ENCODE measurements at places on chromosomes 1 and 21. TPM values are rescaled to one million over a fixed set of nuclear protein-coding genes. Genes with fewer than 3 reads are reported as not detected.

- DNase-seq: no peak
Measured at GRCh38 chr1:86757272-86757984, 53.1 kb downstream of the SH3GLB1 start.

DNA sequence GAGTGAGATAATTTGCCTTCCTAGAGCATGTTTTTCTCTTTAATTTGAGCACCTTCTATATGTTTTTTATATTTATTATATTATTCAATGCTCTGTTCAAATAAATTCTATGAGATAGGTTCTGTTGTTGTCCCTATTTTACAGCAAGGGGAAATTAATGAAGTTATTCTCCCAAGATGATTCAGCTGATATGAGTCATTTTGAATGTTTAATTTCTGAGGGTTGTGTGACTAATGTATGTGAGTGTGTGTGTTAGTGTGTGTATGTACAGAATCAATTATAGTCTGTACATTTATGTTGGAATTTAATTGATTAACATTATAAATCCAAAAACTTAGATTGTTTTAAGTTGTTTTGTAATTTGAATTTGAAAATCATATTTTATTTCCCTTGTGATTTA is 1536.7 kb upstream of the B3GALT2 start:
- DNase-seq: no peak

Gene STYXL2
- not detected for total RNA-seq

Gene SPRR1A
- total RNA-seq: not detected

Gene L1TD1
- not detected for total RNA-seq
